ENCODE measurements at places on chromosomes 2 and 18.

- H3K27me3 ChIP-seq = no peaks in the 10 kb centered on the region
- H3K27ac ChIP-seq = no peak overlapping the region
- no peak for DNase-seq
- no peaks in the 10 kb centered on the region for H3K36me3 ChIP-seq
Measured at GRCh38 chr18:28560331-28560730, 383.4 kb upstream of the CDH2 start.

GRCh38 chr2:173077506-173078177, 2.0 kb downstream of the MAP3K20 start:
- peak overlapping the region; percentile 86 for H3K4me3 ChIP-seq
- peaks cover 24% of the 10 kb centered on the region for H3K4me1 ChIP-seq
- no peak for DNase-seq
- peaks cover 5% of the 10 kb centered on the region for H3K36me3 ChIP-seq

DNA sequence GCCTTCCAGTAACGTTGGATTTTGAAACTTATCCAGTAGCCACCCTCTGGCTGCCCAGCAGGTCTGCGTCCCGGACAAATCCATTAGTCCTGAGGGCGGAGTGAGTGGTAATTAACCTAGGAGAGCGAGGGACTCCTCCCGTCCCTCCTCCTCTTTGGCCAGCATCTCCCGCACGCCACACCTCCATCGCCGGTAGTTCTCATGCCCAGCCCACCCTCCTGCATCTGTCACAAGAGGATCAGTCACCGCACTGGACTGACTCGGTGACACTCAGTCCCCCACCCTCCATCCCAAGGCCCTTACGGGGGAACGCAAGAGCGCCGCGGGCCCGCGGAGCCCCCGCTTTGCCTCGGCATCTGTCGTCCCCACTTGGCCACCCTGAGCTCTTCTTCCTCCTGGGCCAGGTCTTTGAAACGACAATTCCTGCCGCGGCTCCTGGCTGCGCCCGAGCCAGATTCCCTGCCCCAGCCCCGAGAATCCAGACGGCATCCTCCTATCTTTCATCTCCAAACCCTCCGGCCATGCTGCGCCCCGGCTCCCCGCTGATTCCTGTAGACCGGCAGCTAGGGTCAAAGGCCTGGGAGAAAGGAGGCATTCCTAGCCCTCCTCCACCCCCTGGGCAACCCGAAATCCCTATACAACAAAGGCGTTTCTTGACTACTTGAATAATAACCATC, 77.5 kb downstream of the EIF2AK3 start:
- H3K4me3 ChIP-seq = peak overlapping the region; percentile 69
- peaks cover 14% of the 10 kb centered on the region for H3K27me3 ChIP-seq
- H3K4me1 ChIP-seq = peaks cover 10% of the 10 kb centered on the region
- H3K27ac ChIP-seq = no peak overlapping the region
- no peaks in the 10 kb centered on the region for H3K36me3 ChIP-seq
- no peak for DNase-seq

DNA sequence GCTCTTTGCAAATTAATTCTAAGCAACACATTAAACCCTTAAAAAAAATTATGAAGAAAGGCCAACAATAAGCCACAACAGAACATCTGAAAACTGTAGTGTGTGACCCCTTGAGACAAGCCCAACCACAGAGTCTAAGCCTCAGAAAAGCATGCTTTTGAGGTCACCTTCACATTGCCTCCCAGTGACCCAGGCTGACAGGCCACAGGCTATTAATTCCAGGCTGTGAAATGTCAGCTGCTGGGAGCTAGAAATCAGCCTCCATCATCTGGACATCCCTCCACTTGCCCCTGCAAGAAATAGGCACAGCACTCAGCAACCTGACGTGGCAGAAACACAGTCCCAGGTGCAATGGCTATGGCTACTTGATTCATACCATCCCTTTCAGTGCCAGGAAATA, 179.4 kb upstream of the ZFP36L2 start:
- DNase-seq = no peak
- no peak overlapping the region for H3K4me3 ChIP-seq
- no peaks in the 10 kb centered on the region for H3K27me3 ChIP-seq
- H3K27ac ChIP-seq = peak overlapping the region; percentile 52

- no peaks in the 10 kb centered on the region for H3K27me3 ChIP-seq
- H3K4me1 ChIP-seq = peaks cover 9% of the 10 kb centered on the region
- DNase-seq = no peak
- no peak overlapping the region for H3K27ac ChIP-seq
Measured at GRCh38 chr18:26493021-26493420, 55.3 kb downstream of the KCTD1 start.

GRCh38 chr2:173090973-173091660, 15.5 kb downstream of the MAP3K20 start:
- no peaks in the 10 kb centered on the region for H3K27me3 ChIP-seq
- H3K4me3 ChIP-seq = no peak overlapping the region
- DNase-seq = no peak
- H3K27ac ChIP-seq = peak overlapping the region; percentile 72
- peaks cover 36% of the 10 kb centered on the region for H3K4me1 ChIP-seq

DNA sequence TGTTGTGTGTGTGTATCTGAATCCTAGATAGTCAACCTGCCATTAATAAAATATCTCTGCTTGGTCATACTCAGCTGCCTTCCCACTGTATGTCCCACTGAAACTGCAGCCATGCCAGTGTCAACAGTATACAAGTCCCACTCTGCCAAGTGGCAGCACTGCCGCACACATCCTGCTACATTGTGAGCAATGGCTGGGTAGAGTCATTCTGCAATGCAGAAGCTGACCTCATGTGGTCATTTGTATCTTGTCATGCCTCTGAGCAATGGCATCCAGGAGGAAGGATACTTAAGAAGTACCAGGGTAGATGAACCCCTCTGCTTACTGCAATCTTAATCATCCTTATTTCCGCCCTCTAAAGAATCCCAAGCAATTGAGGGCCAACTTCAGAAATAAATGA, 302.2 kb upstream of the DDX18 start:
- no peak for DNase-seq
- H3K27me3 ChIP-seq = no peaks in the 10 kb centered on the region
- H3K27ac ChIP-seq = no peak overlapping the region
- H3K4me3 ChIP-seq = no peak overlapping the region

- no peak overlapping the region for H3K27ac ChIP-seq
- H3K4me3 ChIP-seq = no peak overlapping the region
- no peaks in the 10 kb centered on the region for H3K4me1 ChIP-seq
Measured at GRCh38 chr18:35282353-35282752, 7.7 kb downstream of the ZSCAN30 start.

GRCh38 chr2:2097549-2097948, 233.5 kb downstream of the MYT1L start:
- no peak for DNase-seq
- H3K4me3 ChIP-seq = no peak overlapping the region
- H3K36me3 ChIP-seq = no peaks in the 10 kb centered on the region
- peaks cover 17% of the 10 kb centered on the region for H3K27me3 ChIP-seq

DNA sequence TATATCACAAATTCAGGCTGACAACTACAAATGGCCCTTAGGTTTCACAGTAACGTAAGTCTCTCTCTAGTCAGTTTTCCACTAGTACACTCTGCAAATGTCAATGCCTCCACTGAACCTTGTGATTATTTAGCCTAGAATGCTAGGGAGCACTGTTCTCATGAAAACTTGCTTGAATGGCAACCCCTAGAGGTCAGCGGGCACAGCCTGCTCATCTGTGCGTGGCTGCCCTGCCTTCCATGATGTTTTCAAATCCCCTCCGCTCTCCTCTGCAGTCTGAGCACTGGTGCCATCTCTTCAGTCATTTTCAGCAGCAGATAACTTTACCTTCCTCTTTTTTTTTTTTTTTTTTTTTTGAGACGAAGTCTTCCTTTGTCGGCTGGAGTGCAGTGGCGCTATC, 84.1 kb upstream of the GULP1 start:
- no peaks in the 10 kb centered on the region for H3K27me3 ChIP-seq
- no peak overlapping the region for H3K4me3 ChIP-seq
- H3K27ac ChIP-seq = no peak overlapping the region
- DNase-seq = no peak

DNA sequence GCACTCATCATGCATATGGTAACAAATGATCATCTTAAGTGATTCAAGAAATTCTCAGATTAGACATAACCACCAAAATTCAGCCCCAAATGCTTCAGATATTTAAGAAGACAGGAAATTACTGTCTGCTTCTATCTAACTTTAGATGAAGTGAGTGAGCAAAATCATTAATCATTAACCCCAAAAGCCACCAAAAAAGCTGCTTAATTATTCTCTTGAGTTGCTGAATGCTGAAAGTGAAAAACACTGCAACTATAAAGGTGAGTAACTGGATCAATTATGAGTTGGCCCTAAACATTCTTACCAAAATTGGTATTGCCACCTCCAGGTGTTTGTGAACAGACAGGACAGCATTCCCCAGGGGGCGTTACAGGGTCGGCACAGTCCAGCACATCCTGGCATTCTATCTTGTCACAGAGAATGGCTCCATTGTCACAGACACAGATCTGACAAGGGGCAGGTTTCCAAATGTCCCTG, 69.6 kb downstream of the COL5A2 start:
- no peak for DNase-seq
- no peaks in the 10 kb centered on the region for H3K27me3 ChIP-seq
- no peak overlapping the region for H3K4me3 ChIP-seq
- peak overlapping the region; percentile 18 for H3K27ac ChIP-seq
- peaks cover 5% of the 10 kb centered on the region for H3K36me3 ChIP-seq

DNA sequence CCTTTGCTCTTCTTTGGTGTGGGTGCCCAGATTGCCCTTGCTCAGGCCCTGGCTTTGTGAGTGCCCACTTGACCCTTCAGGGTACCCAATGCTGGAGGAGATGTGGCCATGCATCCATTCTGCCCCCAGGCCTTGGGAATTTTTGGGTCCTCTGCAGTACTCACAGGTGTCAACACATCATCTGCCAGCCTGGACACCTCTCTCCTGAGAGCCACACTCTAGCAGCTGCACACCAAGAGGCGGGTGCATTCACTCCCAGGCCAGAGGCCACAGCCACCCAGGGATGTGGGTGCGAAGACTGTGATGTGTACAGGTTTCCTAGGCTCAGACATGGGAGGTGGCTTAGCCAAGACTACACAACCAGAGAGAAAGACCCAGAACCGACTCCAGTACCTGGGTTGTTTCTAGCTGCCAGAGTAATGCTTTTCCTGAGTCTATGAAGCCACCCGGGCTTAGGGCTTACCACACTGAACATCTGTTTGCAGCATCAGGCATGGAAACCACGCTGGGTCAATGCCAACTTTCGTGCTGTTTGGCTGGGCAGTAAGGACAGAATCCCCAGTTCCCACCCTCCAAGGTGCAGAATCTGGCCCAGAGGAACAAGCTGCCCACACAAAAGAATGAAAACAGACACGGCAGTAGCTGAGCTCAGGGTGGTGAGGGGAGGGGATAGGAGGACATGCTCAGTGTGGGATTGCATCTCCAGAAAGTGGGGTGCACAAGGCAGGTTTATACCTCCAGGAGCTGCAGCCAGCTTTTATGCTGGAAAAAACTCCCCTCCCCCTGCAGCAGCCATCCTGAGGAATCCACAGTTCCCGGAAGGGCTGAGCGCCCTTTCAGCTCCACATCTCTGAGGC, 40.1 kb downstream of the KCNF1 start:
- no peak for DNase-seq
- no peaks in the 10 kb centered on the region for H3K36me3 ChIP-seq
- no peak overlapping the region for H3K27ac ChIP-seq
- H3K27me3 ChIP-seq = peaks cover 25% of the 10 kb centered on the region

DNA sequence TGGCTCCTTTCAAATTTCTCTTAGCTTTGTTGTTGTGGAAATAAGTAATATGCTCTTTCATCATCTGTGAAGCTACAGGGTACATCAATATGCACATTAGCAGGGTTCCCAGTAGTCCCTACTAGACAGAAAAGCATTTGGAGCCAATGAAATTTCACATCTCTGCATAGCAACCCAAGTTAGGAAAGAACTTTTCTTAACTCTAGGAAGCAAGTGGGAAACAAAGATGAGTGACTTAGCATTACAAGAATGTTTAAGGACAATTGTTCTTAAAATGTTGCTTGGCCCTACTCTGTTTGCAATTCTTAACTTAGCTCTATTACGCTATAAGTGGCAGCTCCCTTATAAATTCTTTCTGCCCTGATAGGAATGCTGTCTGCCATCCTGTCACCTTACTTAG, 39.6 kb downstream of the ZEB2 start:
- H3K4me3 ChIP-seq = no peak overlapping the region
- H3K36me3 ChIP-seq = no peaks in the 10 kb centered on the region
- H3K27me3 ChIP-seq = no peaks in the 10 kb centered on the region
- peak overlapping the region; percentile 95 for H3K27ac ChIP-seq

GRCh38 chr2:173288561-173288960, 66.1 kb upstream of the CDCA7 start:
- no peak for DNase-seq
- H3K36me3 ChIP-seq = peaks cover 2% of the 10 kb centered on the region
- no peaks in the 10 kb centered on the region for H3K27me3 ChIP-seq
- no peak overlapping the region for H3K4me3 ChIP-seq
- H3K4me1 ChIP-seq = no peaks in the 10 kb centered on the region

- peak within 1 kb of the TSS; percentile 34 for H3K4me3 ChIP-seq
- H3K36me3 ChIP-seq = no peaks in the 10 kb centered on the region
- H3K27ac ChIP-seq = no peak within 1 kb of the TSS
- peaks cover 33% of the 10 kb centered on the region for H3K27me3 ChIP-seq
- H3K4me1 ChIP-seq = no peaks in the 10 kb centered on the region
Measured at GRCh38 chr2:231530099-231531011, at the start of gene NMUR1. NMUR1 (minus strand) TSS chr2:231530445; CDS start chr2:231530361, 84 bp downstream.

DNA sequence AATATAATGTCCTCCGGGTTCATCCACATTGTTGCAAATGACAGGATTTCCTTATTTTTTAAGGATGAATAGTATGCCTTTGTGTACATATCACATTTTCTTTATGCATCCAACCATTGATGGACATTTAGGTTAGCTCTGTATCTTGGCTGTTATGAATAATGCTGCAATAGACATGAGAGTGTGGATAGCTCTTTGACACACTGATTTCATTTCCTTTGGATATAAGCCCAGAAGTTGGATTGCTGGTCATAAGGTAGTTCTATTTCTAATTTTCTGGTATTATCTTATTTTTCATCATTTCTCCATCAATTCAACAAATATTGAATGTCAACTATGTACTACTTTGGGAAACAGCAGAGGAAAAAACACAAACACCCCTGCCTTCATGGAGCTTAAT, 423.3 kb downstream of the MTX2 start:
- H3K36me3 ChIP-seq = no peaks in the 10 kb centered on the region
- H3K27ac ChIP-seq = no peak overlapping the region
- peaks cover 41% of the 10 kb centered on the region for H3K4me1 ChIP-seq
- H3K4me3 ChIP-seq = no peak overlapping the region
- H3K27me3 ChIP-seq = no peaks in the 10 kb centered on the region

DNA sequence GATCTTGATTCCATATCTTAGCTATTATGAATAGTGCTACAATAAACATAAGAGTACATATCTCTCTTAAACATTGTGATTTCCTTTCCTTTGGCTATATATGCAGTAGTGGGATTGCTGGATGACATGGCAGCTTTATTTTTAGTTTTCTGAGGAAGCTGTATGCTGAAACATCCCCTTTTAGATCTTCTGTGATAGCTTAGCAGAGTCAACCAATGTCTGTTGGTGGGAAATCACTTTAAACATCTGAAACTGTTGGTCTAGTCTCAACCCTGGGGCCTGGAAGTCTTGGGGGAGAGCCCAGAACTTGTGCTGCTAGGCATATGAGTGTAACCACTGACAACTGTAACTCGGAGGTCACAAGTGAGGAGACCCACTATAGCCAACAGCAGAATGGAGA, 378.6 kb upstream of the SLC14A2 start:
- H3K27me3 ChIP-seq = no peaks in the 10 kb centered on the region
- no peak overlapping the region for H3K4me3 ChIP-seq
- no peak for DNase-seq
- H3K4me1 ChIP-seq = no peaks in the 10 kb centered on the region

- no peak overlapping the region for H3K4me3 ChIP-seq
- no peak for DNase-seq
- H3K4me1 ChIP-seq = peaks cover 42% of the 10 kb centered on the region
- H3K27ac ChIP-seq = peak overlapping the region; percentile 22
- peaks cover 10% of the 10 kb centered on the region for H3K36me3 ChIP-seq
- H3K27me3 ChIP-seq = no peaks in the 10 kb centered on the region
Measured at GRCh38 chr18:23334569-23334968, 118.5 kb upstream of the RIOK3 start.

Measured in mesothelial cell of epicardium (in vitro differentiated cells).